ENCODE measurements at places on chromosomes 6 and 20.

DNA sequence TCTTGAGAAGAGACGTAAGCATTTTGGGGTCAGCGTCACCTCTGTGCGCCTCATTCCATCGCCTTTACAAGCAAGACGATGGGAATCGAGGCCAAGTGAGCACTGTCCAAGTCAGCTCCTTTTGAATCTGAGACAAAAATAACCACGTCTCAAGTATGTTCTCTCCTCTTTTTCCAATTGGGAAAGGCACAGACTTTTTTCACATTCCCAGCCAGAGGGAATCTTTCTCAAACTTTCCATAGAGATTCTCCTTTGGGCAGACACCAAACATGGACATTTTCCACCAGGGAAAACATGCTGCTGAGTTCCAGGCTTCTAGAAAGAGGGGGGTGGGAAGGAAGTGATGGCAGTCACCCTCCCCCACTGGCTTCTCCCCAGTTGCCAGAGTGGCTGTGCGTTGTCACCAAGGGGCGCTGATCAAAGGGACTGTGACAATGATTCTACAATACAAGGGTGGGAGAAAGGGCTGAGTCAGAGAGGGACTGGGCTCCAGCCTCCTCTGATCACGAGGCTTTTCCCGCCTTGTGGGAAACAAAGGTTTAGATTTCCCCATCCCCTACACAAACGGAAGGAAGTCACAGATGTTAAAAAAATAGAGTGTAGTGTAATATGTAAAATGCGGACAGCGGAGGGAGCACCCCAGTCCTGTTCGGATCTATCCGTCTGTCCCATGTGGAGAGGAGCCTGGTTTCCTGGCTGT, 281.9 kb upstream of the RNF24 start:
- DNase-seq: no peak

DNA sequence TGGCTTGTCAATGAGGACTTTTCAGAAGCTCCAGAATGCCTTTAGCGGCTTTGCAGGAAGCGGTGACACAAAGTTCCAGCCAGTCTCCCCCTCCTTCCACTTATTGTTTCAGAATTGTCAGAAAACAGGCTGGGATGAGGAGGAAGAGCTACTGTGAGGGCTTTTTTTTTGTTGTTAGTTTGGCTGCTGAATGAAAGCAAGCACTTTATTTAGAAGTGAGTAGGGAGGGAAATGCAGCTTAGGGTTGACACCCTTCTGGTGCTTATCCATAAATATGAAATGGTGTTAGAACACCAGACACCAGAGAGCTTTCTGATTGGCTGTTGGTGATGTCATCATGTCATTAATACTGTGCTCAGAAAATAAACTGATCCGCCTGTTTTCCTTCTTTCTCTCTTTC, 251.5 kb downstream of the SOX4 start:
- DNase-seq: no peak

- DNase-seq: peak; percentile 2
Measured at GRCh38 chr6:20211941-20212391, 303 bp downstream of the MBOAT1 start.

- no peak for DNase-seq
Measured at GRCh38 chr6:74491844-74492374, 713.9 kb downstream of the COL12A1 start.

DNA sequence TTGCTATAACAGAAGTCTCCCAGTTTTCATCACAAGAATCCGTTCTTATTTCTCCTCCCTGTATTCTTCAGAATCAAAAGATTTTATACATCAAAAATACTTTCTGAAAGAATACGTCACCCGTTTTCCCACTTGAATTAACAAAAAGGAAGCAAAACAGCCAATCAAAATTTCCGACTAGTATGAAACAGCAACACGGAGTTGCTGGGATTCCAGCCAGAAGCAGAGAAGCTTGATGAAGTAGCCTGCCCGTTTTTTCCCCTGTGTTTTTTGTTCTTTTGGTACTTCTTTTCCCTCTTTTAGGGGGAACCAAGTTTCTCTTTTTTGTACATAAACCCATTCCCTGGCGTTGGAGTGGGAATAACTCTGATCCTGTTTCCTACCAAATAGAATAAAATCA, 14.6 kb downstream of the TXLNB start:
- no peak for DNase-seq

- no peak for DNase-seq
Measured at GRCh38 chr6:165486183-165487137, 176.6 kb downstream of the PDE10A start.

- DNase-seq: no peak
Measured at GRCh38 chr6:33128318-33128717, 52.5 kb downstream of the HLA-DPB1 start.

DNA sequence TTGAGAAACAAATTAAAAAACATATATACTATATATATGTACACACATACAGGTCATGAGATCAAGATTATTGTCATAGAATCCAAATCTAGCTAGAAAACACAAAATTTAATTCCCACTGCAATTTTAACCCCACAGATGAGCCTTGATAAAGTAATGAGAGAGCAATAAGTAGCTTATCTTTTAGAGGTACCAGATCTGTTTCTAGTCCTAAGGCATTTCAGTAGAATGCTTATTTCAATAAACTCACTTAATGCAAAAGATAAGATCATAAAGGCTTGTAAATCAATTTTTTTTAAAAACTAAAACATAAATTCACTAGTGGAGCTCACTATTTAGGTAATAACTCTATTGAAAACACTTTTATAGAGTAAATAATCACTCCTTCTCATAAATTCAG, 47.2 kb downstream of the PRKN start:
- no peak for DNase-seq

DNA sequence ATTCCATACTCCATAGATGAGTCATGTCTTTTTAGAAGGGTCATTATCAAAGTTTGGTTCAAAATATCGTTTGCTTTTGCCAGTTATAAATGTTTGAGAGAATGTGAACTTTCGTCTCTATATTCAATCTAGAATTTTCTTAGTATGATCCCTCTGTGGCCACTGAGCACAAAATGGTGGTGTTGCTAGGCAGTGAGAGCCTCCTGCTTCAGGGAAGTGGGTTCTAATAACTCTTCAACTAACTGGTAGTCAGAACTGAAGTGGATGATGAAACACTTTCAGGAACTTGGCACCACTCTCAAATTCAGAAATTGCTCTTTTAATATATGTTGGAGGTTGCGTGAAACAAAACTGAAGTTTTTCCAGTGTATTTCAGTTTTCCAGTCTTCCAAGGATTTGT, 125.0 kb upstream of the DOK5 start:
- DNase-seq: no peak

DNA sequence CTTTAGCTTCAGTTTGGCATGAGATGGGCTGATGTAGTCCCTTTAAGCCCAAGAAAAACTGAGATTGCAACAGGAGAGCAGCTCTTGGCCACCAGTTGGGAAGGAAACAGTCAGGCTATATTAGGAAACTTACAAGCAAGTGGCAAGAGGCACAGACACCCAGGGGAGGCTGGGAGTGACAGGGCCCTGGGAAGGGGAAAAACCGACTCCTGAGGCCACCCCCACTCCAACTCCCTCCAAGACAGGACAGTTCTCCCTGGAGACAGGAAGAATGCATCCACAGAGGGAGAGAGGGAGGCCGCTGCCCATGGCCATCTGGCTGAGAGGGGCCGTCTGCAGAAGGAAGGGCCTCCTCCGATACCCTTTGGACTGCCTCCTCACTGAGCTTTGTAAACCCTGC, 20.5 kb downstream of the JPH2 start:
- DNase-seq: no peak

- no peak for DNase-seq
Measured at GRCh38 chr6:157224951-157225574, 98.3 kb downstream of the TMEM242 start.

GRCh38 chr6:114282292-114282691, 60.5 kb downstream of the HS3ST5 start:
- no peak for DNase-seq

GRCh38 chr6:163186527-163186926, 228.0 kb upstream of the QKI start:
- DNase-seq: no peak

DNA sequence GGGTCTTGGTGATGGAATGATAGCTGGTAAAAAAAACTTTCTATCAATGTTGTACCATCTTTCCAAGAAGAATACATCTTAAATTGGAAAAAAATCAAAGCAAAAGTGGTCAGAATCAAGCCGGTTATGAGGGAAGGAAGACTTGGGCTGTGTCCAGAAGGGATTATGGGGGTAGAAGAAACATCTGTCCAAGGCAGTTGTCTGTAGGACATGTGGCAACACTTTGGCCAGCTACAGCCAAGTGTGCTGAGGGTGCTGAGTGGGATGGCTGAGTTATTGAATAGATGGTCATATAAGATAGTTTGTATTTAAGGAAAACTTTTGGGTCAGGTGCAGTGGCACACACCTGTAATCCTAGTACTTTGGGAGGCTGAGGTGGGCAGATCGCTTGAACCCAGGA, 38.4 kb downstream of the INSM1 start:
- DNase-seq: no peak

GRCh38 chr6:90019216-90019615, 124.9 kb downstream of the GJA10 start:
- no peak for DNase-seq

DNA sequence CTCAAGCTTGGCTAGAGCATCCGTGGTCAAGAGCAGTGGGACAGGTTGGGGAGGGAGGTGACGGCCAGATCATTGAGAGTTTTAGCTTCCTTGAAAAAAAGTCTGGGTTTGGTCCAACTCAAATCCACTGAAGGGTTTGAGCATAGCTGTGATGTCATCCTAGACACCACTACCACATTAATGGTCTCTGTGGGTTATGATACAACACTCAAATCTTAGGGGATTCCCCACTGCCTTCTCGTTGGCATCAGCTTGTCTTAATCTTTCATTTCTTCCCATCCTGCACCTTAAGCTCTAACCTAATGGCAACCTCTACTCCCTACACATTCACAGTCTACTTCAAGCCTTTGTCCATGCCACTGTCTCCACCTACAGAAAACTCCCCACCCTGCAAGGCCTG, 77.3 kb downstream of the BMP6 start:
- no peak for DNase-seq

DNA sequence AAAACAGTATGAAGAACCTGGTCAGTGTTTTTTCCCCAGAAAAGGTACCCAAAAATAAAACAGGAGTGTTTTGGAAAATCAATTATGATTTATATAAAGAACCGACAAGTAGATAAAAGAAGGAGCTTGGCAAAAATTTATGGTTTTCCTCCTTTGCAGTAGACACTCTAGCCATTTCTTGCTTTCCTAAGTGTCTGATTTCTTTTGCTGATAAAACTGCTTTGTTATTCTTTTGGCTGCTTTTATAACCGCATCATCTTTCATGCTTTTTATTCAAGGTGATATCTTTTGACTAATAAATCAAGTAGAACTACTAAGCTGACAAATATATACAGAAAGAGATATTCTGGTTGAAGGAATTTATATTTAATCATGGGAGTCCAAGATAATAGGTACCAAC, 16.6 kb downstream of the ATG5 start:
- no peak for DNase-seq

- no peak for DNase-seq
Measured at GRCh38 chr20:52242237-52243230, 51.0 kb upstream of the ZFP64 start.

- no peak for DNase-seq
Measured at GRCh38 chr6:137044366-137045221, at the start of gene IL20RA. IL20RA (minus strand) TSS chr6:137044965; CDS start chr6:137044728, 237 bp downstream.

DNA sequence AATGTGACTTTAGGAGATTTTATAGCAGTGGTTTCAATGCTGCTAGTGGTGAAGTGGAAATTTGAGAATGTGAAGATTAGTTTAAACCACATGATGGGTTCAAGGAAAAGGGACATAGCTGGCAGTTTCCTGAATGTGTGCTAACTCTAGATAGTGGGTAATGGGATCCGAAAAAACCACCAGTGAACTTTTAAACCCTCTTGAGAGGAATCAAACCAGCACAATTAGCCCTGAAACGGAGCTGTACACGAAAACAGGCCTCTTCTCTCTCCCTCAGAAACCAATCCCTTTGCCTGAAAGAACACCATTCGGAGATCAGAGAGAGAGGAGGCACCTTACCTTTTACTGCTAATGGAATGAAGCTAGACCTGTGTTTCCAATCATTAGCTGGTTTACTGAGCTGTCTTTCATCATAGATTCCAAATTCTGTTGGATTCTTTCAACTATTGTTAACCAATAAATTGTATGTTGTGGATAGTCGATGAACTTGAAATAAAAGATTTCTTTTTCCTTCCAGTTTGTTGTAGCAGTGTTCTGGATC, 103.9 kb downstream of the AIG1 start:
- DNase-seq: no peak

DNA sequence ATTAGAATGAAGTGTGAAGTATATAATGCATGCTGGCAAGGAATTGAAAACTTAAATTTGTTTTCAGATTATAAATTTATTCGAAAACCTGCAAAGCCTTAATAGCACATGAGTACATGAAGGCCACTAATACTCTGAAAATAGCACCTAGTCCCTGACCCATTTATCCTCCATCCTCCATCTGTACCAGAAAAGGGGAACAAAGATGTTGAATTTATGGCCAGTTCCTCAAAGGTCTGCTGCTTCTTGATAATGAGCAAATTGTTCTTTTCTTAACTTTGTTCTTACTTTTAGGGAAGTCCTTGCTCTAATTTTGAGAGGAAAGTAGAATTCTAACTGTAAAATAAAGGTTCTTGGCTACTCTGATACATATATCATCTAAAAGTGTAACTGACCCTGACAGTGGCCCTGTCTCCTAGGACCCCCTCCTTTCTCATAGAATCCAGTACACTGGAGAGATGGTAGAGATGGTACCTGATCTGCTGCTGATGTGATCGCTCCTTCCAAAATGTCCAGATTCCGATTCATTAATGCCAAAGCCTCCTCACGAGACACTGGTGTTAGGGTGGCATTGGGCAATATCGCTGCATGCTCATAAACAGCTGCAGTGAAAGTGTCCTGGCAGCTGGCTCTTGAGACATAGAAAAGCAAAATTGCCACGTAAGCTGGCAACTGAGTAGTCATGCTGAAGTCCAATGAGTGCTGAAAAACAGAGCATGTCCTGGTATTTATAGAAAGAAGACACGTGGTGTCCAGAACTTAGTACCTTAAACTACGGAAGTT, at the start of gene VNN1:
Gene VNN1 (minus strand): TSS at position 704 of the 783 bp plus-strand sequence. CDS start 20 bp downstream, at position 684.
- no peak for DNase-seq

- no peak for DNase-seq
Measured at GRCh38 chr6:154143753-154144152, 104.7 kb downstream of the OPRM1 start.

DNA sequence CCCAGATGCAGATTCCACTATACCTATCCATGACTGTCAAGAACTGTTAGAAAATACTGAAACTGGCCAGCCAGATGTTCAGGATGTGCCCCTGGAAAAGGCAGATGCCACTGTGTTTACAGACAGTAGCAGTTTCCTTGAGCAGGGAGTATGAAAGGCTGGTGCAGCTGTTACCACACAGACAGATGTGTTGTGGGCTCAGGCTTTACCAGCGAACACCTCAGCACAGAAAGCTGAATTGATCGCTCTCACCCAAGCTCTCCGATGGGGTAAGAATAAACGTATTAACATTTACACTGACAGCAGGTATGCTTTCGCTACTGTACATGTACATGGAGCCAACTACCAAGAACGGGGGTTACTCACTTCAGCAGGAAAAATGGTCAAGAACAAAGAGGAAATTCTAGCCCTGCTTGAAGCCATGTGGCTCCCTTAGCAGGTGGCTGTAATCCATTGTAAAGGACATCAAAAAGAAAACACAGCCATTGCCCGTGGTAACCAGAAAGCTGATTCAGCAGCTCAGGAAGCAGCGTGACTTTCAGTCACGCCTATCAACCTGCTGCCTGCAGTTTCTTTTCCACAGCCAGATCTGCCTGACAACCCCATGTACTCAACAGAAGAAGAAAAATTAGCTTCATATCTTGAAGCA, 459.7 kb upstream of the HTR1E start:
- no peak for DNase-seq

GRCh38 chr6:12423832-12424231, 133.7 kb downstream of the EDN1 start:
- DNase-seq: no peak

- DNase-seq: no peak
Measured at GRCh38 chr6:29035951-29036350, 9.0 kb downstream of the OR2W1 start.

All from activated CD8-positive, alpha-beta memory T cell treated with anti-CD3 and anti-CD28 coated beads for 1 hour (primary cell).